ACHN (cell line): ENCODE measurements at places on chromosomes 16 and 17.

- no peak for DNase-seq
Observed at GRCh38 chr17:10398352-10398751, 23.4 kb downstream of the MYH8 start.

GRCh38 chr17:72622661-72623433, 469.6 kb downstream of the SLC39A11 start:
- no peak for DNase-seq

GRCh38 chr16:11752856-11753255, 10.2 kb upstream of the TXNDC11 start:
- no peak for DNase-seq

GRCh38 chr16:84603140-84603816, 14.6 kb downstream of the COTL1 start:
- DNase-seq: peak; percentile 99

DNA sequence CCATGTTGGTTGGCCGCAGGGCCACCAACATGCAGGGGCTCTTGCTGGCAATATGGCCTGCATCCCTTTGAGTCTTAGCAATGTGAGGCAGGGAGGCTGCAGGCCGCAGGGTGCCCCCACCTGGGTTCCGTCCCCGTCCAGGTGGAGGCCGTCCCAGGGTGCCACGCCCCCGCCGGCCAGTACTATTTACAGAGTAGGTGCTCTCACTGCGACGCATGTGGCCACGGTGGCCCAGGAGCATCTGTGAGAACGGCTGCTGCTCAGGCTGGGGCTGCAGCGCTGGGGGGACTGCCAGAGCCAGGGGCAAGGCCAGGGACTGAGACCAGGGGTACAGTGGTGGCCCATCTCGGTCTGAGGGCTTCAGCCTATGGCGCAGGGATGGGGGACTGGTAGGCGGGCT, 3.6 kb downstream of the MATCAP1 start:
- DNase-seq: no peak

DNA sequence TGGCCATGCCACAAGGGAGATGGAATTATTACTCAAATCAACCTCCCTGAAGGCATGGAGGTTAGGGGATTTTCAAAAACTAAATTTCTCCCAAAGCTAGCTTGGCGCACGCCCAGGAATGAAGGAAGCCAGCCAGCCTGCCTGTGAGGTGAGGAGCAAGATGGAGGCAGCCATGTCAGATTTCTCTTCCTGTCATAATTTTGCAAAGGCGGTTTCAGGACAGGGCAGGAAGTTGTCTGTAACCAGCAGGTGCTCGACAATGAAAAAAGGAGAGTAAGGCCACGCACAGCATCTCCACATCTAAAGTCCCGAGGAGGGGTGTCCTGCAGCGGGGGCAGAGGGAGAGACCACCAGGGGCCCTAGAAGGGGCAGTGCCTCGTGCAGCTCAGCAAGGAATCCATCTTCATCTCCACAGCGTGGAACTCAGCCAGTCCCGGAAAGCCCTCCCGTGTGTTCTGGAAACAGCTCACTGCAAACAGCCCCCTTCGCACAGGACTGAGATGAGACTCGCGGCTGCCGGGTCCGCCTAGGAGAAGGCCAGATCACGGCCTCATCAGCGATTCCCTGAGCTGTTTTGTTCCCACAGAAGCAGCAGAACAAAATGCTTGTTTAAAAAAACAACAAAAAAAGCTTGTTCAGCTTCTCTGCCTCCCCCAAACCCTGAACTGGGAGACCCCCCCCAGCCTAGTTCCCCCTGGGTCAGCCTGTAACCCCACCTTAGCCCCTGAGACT, 47.8 kb downstream of the SLC7A5 start:
- no peak for DNase-seq

DNA sequence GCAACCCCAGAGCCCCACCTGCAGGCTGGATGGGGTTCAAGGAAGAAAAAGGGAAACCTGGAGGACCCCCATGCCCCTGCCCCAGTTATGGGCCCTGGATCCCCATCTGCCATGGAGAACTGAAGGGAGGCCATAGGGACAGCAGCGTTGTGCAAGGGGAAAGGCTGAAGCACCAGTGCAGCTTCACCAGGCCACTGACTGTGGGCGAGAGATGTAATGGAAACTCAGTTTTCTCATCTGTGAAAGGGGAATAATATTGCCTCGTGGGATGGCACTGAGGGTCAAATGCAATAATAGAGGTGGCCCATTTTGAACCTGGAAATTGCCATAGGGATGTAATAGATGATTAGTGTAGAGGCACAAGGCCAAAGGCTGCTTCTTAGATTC, 9.9 kb upstream of the TSPOAP1 start:
- DNase-seq: no peak

DNA sequence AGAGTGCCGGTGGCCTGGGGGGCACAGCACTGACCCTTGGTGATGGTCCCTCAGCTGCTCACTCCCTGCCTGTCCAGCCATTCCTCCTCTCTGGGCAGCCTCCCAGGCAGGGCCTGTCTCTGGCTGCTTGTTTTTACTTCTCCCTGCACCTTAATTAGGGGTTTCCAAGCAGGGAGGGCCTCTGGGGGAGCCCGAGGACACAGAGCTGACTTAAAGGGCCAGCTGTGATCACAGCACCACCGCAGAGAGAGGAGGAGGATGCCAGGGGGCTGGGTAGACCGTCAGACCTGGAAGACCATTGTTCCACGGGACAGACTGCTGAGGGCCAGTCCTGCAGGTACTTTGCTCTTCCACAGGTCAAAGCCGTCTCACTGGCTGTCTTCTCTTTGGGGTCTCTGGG, 1.2 kb upstream of the DPH1 start:
- no peak for DNase-seq

DNA sequence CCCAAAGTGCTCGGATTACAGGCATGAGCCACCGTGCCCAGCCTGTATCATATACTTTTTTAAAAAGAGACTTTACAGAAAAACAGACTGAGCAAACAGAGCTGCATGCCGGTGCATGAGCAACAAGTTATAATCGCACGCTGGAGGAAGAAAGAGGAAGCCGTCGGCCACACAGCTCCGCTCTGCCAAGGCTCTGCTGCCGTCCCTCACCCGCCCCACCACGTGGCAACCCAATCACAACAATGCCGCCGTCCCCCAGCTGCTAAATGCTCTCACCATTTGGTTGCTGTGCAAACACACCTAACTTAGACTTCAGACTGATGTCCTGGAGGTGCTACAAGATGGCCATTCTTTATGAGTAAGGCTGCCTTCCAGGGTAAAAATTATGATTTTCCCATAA, 83.5 kb downstream of the ADCY9 start:
- DNase-seq: no peak

DNA sequence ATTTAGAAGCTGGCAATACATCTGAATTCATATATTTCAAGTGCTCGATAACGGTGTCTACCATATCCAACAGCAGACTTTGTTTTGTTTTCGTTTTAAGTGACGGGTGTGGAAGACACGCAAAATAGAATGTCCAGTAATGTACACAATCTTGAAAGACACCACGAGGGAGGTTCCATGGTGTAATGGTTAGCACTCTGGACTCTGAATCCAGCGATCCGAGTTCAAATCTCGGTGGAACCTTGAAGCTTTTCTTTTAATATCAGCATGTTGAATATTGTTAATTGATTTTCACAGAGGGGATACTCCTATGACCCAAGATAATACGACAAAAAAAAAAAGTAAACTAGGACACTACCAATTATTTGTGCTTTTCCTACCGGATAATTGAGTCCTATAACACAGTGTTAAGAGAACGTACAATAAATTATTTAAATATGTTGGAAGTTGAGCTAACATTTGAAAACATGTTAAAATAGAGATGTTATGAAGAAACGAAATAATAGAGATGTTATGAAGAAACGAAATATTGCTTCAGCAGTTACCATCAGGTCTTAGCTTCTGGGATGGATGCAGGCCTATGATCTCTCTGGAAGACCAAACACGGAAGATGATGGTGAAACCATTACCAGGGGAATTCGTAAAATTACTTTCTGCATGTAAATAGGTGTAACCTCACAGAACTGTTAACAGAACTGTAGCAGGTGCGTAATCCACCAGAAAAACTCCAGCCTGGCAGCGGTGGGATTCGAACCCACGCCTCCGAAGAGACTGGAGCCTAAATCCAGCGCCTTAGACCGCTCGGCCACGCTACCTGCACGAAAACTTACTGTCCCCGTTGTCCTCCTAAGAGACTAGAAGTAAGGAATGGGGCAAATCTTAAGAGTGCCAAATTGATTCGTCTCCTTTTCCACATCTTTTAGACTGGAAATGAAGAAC, 1.5 kb upstream of the ALOXE3 start:
- peak; percentile 95 for DNase-seq
